ENCODE measurements at places on chromosomes 5 and 9.

DNA sequence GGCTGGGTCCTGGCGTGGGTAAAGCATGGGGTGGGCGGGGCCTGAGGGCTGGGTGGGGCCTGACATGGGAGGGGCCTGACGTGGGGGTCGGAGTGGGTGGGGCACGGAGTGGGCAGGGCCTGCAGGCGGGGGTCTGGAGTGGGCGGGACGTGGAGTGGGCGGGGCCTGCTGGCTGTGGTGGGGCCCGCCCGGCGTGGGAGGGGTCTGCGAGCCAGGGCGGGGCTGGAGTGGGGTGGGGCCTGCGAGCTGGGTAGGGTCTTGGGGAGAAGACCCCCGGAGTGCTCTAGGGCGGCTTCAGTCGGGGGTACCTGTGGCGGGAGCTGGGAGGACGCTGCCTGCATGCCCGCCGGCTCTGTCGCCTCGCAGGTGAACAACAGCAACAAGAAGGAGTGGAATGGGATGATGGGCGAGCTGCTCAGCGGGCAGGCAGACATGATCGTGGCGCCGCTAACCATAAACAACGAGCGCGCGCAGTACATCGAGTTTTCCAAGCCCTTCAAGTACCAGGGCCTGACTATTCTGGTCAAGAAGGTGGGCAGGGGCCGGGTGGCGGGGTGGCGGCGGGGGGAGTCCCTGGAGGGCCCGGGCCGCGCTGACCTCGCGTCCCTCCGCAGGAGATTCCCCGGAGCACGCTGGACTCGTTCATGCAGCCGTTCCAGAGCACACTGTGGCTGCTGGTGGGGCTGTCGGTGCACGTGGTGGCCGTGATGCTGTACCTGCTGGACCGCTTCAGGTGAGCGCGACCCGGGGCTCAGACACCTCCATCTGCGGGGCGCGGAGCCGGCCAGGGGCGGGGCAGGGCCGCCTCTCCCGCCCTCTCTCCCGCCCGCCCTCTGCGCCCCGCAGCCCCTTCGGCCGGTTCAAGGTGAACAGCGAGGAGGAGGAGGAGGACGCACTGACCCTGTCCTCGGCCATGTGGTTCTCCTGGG lies 8.0 kb downstream of the LRRC26 start:
- no peak for DNase-seq

DNA sequence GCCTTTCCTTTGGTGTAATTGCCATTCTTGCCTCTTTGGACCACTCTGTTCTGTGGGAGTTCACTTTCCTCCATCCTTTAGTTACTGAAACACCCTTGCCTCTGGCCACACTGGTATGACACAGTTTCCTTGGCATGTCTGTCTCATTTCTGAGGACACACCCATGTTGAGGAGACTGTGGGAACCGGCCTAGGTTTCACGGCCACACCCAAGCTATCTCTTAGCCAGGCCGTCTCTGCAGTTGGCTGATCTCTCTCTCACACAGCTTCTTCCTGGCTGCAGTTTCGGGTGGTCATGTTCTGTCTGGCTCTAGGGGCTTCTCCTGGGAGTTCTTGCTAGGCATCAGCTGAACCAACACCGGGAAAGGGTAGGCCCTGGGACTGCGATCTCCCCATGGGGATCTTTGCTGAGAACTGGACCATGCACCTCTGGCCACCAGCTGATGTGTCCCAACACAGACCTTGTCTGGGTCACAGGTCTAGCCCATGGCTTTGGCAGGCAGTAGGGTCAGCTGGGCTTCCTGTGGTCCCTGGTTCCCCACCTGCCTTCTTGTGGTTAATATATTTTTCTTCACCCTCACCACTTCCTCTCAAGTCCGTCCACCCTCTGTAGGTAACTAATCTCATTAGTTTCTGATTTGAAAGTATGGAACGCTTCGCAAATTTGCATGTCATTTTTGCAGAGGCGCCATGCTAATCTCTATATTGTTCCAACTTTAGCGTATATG lies 24.9 kb downstream of the ARHGEF37 start:
- no peak for DNase-seq

DNA sequence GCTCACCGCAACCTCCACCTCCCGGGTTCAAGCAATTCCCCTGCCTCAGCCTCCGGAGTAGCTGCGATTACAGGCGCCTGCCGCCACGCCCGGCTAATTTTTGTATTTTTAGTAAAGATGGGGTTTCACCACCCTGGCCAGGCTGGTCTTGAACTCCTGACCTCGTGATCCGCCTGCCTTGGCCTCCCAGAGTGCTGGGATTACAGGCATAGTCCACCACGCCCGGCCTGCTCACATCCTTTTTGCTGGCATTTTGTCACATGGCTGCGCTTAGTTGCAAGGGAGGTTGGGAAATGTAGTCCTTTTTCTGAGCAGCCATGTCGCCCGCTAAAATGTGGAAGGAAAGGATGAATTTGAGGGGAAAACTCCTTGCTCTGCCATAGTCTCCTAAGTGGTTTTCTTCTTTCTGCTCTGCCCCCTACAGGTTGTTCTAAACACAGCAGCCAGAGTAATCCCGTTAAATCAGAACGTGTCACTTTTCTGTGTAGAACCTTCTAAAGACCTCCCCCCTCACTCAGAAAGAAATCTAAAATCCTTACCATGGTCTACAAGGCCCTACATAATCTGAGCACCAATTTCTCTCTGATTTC lies 57.8 kb upstream of the HSPA9 start:
- peak; percentile 32 for DNase-seq

DNA sequence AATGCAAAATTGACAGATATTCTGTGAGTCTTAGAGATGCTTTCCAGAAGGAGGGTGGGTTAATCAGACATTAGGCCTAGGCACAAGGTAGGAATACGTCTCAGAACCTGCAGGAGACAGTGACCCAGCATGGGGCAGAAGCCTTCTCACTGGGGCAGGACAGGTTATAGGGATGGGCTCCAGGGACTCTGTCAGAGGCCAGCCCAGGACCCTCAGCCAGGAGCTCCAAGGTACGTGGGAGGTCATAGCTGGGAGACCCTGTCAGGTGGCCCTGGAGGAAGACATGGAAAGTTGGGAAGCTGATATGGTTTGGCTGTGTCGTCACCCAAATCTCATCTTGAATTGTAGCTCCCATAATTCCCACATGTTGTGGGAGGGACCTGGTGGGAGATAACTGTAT lies 450.4 kb downstream of the GADD45G start:
- DNase-seq = no peak

- peak; percentile 72 for DNase-seq
Observed at GRCh38 chr5:56094579-56095361, 100.0 kb upstream of the IL6ST start.

DNA sequence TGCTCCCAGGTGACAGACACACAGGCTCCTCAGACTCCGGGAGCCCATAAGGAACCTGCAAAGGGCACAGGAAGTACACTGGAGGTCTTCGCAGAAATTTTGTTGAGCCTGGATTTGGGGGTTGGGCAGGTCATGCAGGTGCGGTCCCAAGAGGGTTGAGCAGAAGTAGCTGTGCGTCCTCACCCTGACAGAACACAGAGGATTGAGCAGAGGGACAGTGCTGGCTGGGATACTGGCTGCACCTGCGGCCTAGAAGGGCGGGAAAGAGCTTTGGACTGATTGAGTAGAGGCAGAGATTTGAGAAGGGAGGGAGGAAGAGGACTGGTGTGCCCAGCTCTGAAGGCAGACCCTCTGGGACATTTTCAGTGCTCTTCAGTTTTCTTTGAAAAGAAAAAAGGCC lies 65.4 kb downstream of the PTPDC1 start:
- no peak for DNase-seq

DNA sequence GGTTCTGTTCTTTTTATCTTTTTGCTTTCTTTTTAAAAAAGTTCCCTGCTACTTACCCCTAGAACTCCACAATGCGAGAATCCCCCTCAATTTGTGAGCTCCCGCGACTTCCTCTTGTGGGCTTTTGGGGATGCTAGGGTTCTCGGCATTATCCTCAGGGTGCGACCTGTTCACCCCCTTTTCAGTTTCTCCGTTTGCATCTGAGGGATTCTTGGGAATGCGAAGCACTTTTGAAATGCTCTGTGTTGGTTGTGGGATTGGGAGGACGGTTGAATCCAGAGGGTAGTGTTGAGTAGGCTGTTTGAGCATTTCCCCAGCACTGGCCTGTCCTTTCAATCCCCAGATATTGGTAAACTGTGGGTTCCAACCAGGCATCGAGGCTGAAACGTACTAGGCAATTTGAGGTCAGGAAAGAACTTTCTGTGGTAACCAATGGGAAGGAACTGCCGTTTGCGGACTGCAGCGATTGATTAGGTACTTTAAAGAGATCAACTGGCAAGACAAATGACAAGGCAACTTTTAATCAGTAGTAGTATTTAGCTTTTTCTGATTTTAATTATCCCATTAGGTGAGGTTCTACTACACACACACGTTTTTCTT lies 415 bp downstream of the XRCC4 start:
- DNase-seq = no peak

- DNase-seq = no peak
Observed at GRCh38 chr5:17666726-17667235, 32.5 kb downstream of the TAF11L14 start.

DNA sequence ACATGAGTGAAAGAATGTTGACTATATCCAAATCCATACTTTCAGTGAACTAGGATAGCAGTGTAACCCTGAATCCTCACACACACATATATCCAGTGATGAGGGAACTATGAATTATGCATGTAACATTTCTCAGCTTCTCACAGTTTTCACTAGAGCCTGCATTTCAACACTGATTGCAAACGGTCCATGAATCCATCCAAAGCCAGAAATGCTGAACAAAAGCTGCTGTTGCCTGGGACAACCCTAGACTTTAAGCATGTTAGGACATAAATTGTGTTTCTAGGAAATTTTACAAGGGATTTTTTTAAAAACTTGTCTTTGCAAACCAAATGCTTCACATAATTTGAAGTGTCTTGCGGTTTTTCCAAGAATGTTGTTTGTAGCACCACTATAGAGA lies 2010.0 kb upstream of the WWC1 start:
- DNase-seq = no peak

DNA sequence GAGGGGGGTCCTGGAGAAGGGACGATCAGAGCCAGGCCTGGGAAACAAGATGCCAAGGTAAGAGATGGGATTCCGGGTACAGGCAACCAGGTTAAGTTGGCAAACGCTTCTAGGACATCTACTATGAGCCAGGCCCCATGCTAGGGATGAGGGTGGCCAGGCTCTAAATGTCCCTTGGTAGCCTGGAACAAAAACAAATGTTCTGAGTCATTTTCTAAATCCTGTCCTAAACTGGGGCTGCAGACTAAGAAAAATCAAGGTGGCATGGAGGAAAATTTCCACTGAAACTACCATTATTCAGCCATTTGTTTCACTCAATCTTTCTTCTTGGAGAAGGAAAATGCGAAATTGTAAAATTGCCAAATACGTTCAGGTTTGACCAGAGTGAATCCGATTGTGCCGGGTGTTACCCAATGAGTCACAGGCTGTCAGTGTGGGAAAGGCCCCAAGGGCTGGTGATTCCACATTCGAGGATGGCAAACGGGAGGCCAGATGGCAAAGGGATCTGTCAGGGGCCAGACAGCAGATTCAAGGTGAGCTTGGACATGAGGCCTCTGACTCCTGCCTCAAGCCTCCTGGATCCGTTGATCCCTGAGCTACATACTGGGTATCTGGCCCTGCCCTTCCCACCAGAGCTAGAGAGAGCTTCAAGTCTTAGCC lies 57.6 kb downstream of the PAX5 start:
- no peak for DNase-seq

DNA sequence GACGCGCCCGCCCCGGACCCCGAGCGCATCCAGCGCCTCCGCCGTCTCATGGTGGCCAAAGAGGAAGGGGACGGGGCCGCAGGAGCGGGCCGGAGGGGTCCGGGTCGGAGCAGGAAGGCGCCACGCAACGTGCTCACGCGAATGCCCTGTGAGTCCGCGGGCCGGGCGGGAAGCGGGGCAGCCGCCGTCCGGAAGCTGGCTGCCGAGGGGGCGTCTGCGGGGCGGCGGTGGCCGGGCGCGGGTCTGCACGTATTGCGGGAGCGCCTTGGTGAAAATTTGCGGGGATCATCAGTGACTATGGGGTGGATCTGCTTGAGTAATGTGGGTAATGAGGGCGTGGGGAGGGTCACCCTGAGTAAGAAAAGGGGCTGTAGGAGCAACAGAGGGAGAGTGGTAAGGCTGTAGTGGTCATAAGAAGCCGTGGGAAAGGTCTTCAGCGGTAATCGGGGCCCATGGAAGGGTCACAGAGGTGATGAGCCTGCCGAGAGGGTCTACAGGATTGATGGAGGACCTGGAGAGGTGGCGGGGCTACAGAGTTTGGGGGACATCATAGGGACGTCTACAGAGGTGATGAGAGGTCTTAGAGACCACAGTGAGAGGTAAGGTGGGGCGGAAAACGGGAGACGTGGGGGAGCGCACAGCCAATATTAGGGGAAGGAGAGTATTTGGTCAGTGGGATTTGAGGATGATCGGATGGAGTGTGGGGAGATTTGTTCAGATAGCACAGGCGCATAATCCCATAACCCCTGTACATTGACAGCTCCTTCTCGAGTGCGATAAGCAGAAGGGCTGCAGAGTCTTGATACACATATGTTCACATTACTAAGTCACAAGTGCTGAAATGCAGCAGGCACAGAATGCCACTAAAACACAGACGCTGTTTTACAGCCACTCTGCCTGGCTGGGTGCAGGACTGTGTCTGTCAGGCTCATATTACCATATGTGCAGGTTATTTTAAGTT lies 819 bp downstream of the LSM11 start:
- peak; percentile 24 for DNase-seq

DNA sequence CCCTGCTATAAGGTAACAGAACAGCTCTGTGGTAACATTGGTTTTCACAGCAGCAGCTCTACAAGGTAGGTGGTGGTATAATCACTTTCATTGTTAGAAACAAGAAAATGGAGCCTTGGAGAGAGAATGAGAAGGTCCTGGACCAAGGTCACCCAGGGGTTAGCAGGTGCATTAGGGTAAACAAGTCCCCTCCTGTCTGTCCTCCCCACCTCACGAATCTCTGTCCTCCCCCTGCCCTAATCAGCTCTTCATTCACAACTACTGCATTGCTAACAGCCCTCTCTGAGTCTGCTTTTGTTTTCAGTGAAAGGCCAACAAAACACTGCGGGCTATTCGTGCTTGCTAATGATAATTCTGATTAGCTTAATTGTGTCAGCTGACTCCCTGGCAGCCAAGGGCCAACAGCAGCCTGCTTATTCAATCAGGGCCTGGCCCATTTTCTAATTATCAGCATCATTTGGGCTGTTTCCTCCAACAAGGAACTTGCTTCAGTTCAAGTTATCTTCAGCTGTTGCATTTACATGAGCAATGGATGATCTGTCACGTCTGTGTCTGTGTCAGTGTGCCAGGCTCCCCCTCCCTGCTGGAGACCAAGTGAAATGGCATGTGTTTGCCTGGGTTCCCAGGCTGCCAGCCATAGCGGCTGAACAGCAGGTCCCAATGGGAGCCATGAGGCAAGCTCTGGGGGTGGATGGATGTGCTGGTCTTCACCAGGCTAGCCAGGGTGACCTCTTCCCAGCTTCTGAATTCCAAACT lies 56.7 kb upstream of the EQTN start:
- DNase-seq = peak; percentile 10

All from stimulated activated CD4-positive, alpha-beta T cell treated with anti-CD3 and anti-CD28 coated beads, Interleukin-1b, Interleukin-23, amount 100 ng/mL, for 48 hours (primary cell).